ENCODE measurements at places on chromosomes 6 and 20.
A peak's percentile ranks its signal among the peaks of the same experiment; 100 is the strongest.

- DNase-seq = no peak
These were observed 67.9 kb upstream of the PTGIS start for GRCh38 chr20:49635866-49636265.

- peak; percentile 95 for DNase-seq
These were observed at the start of gene DDX39B for GRCh38 chr6:31541658-31542521. Gene DDX39B (minus strand): TSS chr6:31542003. CDS start chr6:31540532, 1,471 bp downstream.

- DNase-seq = no peak
These were observed 31.9 kb upstream of the TCP11 start for GRCh38 chr6:35173044-35173426.

DNA sequence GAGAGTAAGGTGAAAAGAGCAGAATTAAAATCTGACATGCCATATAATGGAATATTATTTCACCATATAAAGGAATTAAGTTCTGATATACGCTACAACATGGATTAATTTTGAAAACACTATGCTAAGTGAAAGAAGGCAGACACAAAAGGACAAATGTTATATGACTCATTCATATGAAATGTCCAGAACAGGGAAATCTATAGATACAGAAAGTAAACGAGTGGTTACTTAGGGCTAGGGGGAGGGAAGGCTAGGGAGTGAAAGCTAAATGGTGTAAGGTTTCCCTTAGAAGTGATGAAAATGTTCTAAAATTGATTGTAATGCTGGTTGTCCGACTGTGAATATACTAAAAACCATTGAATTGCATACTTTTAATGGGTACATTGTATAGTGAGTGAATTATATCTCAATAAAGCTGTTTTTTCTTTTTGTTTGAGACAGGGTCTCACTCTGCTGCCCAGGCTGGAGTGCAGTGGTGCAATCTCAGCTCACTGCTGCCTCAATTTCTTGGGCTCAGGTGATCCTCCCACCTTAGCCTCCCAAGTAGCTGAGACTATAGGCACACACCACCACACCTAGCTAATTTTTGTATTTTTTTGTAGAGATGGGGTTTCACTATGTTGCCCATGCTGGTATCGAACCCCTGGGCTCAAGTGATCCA, 8.2 kb downstream of the PRPH2 start:
- no peak for DNase-seq

- no peak for DNase-seq
These were observed 35.4 kb downstream of the TMX4 start for GRCh38 chr20:7984192-7984591.

GRCh38 chr6:48135323-48136084, 24.5 kb upstream of the PTCHD4 start:
- no peak for DNase-seq

GRCh38 chr6:1609041-1609647, 571 bp upstream of the FOXC1 start:
- DNase-seq = no peak

- DNase-seq = no peak
These were observed 259.1 kb upstream of the FERMT1 start for GRCh38 chr20:6381887-6382286.

- no peak for DNase-seq
These were observed 71.1 kb downstream of the PERP start for GRCh38 chr6:138036111-138036510.

- no peak for DNase-seq
These were observed at the start of gene RBPJL for GRCh38 chr20:45306431-45306982. Gene RBPJL (plus strand): TSS chr20:45306840. CDS start chr20:45306923, 83 bp downstream.

DNA sequence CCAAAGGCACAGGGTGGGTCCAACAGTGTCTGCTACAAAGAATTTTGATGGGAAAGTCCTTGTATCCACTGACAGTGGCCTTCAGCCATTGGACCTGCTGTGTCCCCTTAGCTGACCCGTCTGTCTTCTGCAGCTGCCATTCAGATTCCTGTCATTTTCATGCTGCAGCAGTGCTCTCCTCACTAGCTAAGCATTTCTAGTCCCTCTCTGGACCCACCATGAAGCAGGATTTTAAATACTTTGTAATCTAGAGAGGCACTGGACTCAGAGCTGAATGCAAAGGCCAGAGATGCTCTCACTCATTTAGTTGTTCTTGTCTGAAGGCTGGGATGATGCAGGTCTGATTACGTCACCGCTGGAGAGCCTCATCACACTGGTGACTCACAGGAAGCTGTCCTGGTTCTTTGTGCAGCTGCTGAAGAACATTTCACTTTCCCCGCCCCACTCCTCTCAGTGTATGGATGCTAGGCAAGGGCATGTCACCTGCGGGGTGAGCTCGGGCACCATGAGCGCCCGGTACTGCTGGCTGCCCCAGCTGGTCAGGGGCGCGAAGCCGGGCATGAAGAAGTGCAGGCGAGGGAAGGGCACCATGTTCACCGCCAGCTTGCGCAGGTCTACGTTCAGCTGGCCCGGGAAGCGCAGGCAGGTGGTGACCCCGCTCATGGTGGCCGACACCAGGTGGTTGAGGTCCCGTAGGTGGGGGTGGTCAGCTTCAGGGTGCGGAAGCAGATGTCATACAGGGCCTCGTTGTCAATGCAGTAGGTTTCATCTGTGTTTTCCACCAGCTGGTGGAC, 19.4 kb upstream of the TUBB2A start:
- DNase-seq = no peak

DNA sequence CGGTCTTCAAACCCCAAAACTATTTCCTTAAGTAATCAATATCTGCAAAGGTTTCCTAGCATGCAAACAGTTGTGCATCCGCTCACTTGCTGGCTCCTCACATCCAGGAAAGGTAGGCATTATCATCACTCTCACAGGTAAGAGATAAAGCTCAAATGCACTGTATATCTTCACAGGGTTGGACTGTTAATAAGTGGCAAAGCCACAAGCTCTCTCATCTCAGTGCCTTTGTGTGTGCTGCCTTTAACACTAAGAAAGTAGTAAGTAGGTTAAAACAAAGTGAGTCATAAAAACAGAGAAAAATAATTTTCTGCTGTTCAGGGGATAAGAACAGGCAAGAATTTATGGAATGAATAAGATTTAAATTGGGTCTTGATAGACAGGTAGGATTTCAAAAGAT, 21.3 kb downstream of the MAN1A1 start:
- no peak for DNase-seq

GRCh38 chr6:111666847-111667246, 61.2 kb upstream of the TRAF3IP2 start:
- no peak for DNase-seq

- DNase-seq = no peak
These were observed 34.8 kb upstream of the FILIP1 start for GRCh38 chr6:75528423-75528822.

GRCh38 chr20:59214073-59214472, 50.5 kb downstream of the ZNF831 start:
- DNase-seq = no peak

- no peak for DNase-seq
These were observed 46.6 kb upstream of the MRPS10 start for GRCh38 chr6:42264162-42264851.

GRCh38 chr6:33373960-33374910, 17.4 kb upstream of the KIFC1 start:
- DNase-seq = no peak

GRCh38 chr6:119865466-119866350, 516.1 kb upstream of the MAN1A1 start:
- DNase-seq = no peak

- peak; percentile 33 for DNase-seq
These were observed 3.3 kb upstream of the PACSIN1 start for GRCh38 chr6:34462551-34462971.

GRCh38 chr20:6632187-6632586, 135.3 kb upstream of the BMP2 start:
- DNase-seq = no peak

GRCh38 chr6:26251354-26252076, 113.5 kb upstream of the BTN3A2 start:
- peak; percentile 92 for DNase-seq

DNA sequence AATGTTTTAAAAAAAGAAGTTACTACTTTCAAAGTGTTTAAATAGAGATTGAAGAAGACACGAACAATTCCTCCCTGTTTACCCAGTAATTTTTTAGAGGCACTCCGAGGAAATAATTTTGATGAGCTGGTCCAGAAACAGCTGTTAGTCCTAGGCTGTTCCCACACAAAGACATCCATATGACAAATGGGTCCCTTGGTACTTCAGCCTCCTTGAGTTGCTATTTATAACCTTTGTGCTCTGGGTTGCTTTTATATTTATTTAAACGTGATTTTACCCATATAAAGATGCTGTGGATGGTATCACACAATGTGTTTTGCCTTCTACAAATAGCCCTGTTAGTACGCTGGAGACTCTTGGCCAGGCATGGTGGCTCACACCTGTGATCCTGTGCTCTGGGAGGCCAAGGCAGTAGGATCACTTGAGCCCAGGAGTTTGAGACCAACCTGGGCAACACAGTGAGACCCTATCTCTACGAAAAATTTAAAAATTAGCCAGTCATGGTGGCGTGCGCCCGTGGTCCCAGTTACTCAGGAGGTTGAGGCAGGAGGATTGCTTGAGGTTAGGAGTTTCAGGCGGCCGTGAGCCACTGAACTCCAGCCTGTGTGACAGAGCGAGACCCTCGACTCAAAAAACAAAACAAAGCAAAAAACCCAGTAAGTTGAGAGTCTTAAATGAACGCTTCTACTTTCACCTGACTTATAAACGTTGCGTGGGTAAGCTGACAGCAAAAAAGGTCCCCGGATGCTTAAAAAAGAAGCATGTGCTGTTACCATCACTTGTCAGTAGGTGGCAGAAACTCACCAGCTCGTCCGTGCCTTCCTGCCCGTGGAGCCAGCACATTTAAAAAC, 56.9 kb upstream of the ARMH2 start:
- peak; percentile 18 for DNase-seq

GRCh38 chr6:2765896-2766766, 938 bp downstream of the WRNIP1 start:
- DNase-seq = no peak

DNA sequence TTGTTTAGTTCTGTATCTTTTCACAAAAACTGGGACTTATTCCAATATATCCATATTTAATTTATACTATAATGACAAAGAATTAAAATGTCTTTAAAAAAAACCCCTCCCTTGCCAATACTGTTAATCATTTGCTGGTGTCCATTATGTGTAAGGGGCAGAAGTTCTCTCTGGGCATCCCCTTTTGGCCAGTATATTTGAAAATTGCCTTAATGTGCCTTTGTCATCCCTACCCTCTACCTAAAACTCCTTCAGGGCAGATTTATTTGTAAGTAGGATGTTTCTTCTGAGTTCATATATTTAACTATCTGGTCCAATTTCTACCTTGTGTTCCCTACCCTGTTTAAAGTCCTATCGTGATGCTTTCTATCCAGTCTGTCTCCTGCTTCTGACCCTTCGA, 62.9 kb downstream of the ARHGAP18 start:
- no peak for DNase-seq

DNA sequence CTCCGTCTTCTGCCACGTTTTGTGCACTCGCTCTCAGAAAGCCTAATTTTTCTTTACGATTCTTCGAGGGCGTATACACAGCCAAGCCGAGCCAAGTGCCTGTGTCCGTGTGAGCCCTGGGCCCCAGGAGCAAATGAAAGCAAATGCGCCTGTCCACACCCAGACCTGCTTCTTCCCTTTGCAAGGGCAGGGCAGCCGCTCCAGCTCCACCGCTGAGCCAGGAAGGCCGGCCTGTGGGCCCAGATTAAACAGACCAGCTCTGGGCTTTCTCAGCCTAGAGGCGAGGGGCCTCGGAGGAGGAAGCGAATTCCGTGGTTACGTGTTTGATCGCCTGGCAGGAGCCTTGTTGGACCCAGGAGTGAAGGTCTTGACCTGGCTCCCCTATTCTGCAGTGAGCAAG, 184.6 kb downstream of the SMOC2 start:
- no peak for DNase-seq

DNA sequence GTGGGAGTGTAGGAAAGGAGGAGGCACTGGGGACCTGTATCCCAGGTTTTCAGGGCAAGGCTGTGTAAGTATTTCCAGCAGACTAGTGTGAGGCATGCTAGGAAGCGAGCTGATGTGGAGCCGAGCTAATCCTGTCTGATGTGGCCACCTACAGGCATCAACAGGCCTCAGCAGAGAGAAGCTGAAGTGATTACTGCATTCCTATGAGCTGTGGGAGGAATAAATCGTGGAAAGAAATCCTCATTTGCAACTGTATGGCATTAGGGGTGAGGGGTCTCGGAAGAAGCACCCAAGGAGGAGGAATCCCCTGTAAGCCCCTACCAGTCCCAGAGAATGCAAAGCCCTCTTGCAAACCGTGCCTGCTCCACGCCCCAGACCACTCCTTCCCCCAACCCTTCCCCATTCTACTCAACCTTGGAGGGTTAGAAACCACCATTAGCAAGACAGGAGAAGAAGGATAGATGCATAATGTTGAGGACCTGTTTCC, 41.6 kb downstream of the C6orf15 start:
- DNase-seq = peak; percentile 38

DNA sequence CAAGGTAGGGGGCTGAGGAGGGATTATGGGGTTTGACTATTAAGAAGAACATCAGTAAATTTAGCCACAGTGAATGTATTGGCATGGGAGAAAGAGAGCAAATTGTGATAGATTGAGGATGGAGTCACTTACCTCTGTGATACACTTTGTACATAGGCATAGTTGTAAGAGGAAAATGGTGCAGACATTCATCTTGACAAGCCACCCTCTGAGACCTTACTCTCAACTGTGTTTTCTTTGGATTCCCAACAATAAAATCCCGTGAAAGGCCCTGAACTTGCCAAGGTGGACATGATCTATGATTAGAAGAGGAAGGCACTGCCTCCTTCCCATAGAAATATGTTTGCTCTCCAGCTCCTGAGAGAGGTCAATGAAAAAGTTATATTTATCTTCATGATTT, 18.6 kb upstream of the TENT5A start:
- no peak for DNase-seq

GRCh38 chr6:26422329-26422728, 18.0 kb upstream of the BTN3A3 start:
- no peak for DNase-seq

DNA sequence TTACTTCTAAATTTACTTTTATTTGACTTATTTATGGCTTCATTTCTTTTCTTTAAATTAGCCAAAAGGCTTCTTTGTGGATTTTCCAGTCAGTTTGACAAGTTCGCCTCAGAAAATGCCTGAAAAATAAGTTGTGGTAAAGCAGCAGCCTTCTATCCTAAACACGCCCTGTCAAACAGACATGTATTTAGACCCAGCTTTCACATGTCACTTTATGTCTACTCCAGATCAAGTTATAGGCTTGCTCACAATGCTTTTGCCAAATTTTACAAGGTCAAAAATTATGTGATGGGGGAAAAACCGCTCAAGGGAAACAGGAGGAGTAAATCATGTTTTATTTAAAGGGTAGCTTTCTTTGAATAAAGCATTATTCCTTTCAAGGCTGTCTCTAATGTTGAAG, 615.0 kb downstream of the HDGFL1 start:
- no peak for DNase-seq

GRCh38 chr6:16711546-16712254, 49.6 kb downstream of the ATXN1 start:
- DNase-seq = no peak

GRCh38 chr6:44681761-44682160, 294.3 kb downstream of the CDC5L start:
- DNase-seq = no peak

DNA sequence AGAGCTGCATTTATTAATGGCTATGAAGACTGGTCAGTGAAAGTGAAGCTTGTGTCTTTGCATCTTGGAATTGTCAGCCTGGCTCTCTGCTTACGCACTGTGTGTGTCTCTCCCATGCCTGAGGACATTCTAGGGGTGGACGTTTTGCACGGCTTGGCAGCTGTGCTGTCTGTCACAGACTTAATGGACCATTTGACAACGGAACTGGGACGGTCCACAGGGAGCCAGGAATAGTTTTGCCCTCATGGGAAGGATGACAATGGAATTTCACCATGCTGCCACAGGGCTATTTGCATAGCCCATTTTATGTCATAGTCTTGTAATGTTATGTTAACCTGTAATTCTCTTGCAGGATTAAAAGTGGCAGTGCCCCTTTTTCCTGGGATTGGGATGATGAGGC, 44.7 kb downstream of the OR2B6 start:
- DNase-seq = peak; percentile 90

All from NCI-H526 treated with DMSO at 0.1 percent for 48 hours (cell line).